ENCODE measurements at places on chromosomes 13 and 19.

DNA sequence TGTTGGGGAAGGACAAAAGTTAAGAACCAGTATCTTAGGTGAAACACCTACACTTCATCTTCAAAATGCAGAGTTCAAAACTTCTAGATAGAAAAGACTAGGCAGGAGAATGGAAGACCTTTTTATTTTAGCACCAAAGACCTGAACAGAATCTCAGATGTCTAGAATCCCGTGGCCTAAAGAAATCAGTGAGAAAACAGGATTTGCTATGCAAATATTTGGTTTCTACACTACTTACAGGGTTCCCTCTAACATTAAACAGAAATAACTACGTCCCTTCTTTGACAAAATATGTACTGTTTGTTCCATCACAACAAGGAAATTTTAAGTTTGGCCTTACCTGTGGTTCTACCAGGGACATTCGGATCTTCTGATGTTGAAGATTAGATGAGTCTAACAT, 21.5 kb downstream of the DIS3 start:
- no peak for DNase-seq

DNA sequence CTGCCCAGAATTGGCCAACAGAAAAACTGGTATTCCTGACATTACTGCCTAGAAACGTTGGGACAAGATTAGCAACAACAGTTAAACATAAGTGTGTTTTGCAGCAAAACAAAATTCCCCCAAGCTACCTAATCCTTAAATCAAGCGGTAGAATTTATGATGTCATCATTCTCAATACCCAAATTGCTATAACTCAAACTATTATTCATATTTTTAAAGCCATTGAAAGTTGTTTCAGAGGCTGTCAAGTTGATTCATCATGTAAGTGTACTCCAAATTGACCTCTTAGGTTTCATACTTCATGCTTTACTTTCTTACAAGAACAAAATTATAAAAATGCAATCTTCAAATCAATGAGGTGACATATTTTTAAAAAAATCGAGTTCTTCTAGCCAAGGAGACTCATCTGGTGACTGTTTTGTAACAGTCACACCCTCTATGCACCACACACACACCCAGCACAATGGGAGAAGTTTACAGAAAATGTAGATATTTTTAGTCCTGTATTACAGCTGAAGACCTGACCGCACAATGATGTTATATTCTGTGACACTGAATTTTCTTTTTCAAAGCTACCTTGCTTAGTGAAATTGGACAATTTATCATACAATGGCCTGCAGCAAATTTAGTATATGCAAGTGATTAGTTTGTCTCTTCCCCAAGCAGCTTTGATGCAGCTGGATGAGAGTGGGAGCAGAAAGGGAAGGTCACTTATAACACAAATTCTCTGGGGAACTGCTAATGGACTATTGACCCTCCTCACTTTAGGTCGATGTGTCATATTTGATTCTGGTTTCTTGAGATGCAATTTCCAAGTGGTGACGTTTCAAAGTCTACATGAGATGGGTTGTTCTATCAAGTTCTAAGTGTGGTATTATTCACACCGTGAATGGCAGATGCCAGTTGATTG, 345.3 kb upstream of the OBI1 start:
- no peak for DNase-seq

- no peak for DNase-seq
These were observed 218.0 kb upstream of the SERP2 start for GRCh38 chr13:44155422-44156293.

DNA sequence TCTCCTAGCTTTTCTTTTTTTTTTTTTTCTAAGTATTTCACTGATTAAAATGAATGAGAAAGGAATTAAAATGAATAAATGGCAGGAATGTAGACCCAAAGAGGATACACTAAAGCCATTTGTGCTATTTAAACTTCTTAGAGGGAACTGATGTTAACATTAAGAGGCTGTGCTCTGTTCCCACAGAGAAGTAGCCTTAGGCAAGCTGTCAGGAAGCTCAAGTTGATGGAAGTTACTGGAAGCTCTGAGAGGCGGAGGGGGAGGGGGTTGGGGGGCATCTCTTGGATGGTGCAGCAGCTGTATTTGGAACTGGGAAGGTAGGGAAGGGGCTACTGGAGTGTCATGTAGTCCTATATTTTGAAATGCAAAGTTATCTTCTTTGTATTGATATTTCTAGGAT, 168.2 kb downstream of the DNAJC15 start:
- DNase-seq = no peak

GRCh38 chr13:112457081-112457480, 80.9 kb downstream of the SPACA7 start:
- DNase-seq = no peak

DNA sequence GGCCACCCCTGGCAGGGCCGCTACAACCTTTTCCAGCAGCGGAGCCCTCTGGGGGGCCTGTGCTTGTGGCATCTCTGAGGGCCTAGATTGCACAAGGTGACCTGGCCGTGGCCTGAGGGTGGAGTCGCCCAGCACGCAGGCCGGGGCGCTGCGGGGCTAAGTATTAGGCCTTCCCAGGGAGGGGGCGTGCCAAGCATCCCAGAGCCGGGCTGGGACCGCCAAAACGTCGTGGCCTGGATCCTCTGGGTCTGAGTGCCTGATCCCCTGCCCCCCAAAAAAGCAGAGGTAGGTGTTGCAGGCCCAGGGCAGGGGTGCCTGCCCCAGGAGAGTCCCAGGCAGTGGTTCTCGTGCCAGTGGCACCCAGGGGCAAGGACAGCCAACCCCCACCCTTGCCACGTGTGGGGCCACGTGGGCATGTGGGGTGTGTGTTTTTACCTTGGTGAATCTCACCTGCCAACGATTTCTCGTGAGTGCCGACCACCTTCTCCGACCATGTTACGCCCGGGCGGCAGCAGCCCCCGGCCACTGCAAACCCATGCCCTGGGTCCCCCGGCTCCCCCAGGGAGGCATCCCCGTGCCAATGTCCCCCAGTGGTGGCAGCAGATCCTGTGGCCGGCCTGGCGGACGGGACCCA, 12.6 kb upstream of the GNA15 start:
- no peak for DNase-seq

GRCh38 chr13:35947315-35947714, 183.9 kb downstream of the DCLK1 start:
- DNase-seq = no peak

GRCh38 chr13:60370343-60370742, 26.7 kb upstream of the TDRD3 start:
- DNase-seq = no peak

DNA sequence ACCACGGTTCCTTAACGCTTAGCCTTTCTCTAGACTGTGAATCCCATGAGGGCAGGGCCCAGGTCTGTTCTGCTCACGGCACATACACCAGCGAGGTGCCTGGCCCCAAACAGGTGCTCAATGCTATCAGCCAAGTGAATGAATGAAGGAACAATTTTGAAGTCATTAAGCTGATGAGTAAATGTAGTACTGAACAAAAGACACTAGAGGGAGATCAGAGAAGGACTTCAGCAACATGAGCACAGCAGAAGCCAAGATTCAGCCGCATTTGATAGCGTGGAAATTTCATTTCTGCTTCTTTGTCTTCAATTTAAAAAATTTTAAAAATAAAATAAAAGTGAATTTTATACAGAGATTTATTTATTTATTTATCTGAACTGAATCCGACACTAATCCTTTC, 20.1 kb upstream of the MYO16 start:
- DNase-seq = no peak

DNA sequence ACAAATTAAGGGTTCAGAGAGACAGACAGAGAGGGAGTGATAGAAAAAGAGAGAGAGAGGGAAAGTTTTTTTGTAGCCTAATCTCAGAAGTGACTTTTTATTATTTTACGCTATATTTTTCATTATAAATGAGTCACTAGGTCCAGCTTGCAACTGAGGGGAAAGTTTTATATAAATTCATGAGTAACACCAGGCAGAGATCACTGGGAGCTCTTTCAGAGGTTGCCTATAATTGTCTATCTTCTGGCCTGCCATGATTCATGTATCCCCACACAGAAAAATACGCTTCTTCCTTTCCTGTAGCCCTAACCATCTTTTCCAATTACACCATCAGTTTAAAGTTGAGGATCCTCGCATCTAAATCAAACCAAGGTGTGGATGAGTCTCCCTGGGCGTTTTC, 467.9 kb downstream of the SLITRK1 start:
- DNase-seq = no peak

GRCh38 chr13:98217597-98217996, 40.5 kb upstream of the RNF113B start:
- no peak for DNase-seq

- DNase-seq = no peak
These were observed 1793.2 kb upstream of the PCDH20 start for GRCh38 chr13:63208826-63209225.

DNA sequence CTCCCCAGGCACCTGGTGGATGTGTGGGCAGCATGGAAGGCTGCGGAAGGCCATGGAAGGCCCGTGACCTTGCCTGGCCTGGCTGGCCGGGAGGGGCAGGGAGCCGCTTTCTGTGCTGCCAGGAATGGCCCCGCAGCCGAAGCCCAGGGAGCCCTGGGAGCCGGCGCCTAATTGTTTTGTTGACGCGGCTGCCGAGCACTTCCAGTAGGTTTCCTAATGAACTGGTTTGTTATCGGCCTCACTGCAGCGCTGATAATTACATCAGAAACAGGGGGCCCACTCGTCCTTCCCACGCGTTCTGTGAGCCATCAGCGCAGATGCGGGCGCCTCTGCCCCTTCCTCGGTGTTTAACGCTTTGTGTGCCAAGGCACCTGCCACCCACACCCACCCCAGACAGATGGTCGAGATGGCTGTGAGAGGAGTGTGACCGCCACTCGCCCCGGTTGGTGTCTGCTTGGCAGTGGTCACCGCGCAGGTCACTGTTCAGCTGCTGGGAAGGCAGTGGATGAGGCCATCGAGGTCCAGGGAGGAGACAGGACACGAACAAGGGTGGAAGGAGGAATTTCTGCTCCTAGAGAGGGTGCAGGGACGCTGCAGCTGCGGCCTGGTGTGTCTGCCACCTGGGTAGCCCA, 124.5 kb downstream of the KDM4B start:
- DNase-seq = no peak

- peak; percentile 23 for DNase-seq
These were observed 809 bp downstream of the MYO1F start for GRCh38 chr19:8576273-8576993.

DNA sequence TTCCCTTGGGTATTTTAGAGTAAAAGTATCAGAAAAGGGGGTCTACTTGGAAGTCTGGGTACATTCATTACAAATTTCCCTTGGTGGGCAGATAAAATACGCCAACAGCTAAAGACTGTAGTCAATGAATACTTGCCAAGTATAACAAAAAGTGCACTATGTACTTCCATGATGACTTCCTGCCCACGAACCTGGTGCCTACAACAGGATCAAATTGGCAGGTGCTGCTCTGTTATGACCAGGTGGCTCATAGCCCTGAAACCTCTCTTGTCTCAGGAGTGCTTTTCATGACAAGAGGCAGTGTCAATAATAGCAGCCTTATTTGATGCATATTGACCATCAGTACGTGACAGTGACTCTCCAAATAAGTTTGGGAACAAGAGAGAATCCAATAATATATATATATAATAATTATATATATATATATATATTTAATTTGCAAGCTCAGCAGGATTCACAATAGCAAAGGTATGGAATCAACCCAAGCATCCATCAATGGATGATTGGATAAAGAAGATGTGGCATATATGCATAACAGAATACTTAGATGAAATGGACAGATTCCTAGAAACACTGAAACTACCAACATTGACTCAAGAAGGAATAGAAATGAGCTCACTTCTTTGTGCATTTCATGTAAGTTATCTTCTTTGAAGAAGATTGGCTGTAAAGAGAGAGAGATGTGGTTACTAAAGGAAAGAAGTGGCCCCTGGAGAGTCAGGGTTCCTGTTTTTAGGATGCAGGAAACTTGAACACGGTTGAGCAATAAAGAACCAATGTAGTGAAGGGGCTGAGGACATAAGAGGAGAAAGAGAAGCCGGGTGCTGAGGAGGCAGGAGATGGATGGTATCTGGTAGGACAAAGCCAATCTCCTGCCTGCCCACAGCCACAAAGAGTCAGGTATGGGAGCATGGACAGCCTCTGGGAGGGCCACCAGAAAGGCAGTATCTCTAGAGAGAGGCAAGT, 52.0 kb upstream of the GTF2F2 start:
- DNase-seq = no peak

DNA sequence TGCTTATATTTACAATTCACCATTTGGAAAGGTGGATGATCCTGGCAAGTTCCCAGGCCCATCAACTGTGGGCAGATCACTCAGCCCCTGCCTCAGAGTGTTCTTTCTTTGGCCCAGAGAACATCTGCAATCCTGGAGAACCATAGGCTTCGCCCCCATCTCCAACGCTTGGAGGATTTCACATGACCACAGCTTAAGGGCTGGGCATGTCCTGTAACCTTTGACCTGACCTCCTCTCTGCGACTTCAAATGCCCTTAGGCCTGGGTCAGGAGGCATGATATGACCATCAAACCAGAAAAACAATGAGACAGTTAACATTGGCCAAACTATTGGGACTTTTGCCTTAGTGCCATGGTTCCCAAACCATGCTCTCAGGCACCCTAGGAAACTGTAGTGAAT, 7.2 kb upstream of the MBNL2 start:
- DNase-seq = no peak

- DNase-seq = no peak
These were observed 24.1 kb upstream of the SLITRK1 start for GRCh38 chr13:83906240-83906820.

- DNase-seq = no peak
These were observed 173.4 kb upstream of the SGCG start for GRCh38 chr13:23007426-23007825.

DNA sequence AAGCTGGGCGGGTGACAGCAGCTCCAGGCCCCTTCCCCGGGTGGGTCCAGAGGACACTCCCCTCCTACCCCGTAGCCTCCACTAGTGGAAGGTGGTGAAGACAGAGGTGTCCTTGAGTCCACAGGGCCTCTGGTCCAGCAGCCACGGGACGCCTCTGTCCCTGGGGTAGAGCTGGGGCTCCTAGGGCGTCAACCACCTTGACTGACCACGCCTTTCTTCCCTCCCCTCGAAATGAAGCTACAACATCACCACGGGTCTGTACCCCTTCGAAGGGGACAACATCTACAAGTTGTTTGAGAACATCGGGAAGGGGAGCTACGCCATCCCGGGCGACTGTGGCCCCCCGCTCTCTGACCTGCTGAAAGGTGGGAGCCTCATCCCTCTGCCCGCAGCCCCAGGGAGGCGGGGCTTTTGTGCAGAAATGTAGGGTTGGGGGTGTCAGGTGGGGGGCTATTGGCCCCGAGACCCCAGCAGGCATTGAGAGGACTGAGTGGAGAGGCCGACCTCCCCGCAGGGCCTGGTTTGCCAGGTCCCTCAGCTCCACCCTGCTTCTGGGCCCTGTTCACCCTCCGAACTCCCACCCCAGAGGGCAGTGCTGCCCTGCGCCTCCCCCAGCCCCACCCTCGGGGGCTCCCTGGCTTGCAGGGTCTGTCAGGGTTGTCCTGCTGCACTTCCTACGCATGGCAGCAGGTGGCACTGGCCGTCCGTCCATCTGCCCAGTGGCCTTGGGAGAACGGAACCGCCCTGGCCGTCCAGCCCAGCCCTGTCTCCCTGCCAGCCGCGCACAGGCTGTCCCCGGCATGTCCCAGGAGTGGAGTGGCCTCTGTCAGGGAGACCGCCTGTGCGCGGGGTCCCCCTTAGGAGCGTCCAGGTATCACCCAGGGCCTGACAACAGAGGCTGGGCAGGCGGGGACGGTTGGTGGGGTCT, 15.7 kb downstream of the STK11 start:
- DNase-seq = no peak

GRCh38 chr13:86324191-86324590, 525.0 kb upstream of the SLITRK6 start:
- no peak for DNase-seq

GRCh38 chr13:41547251-41548000, 90.1 kb downstream of the RGCC start:
- DNase-seq = no peak

GRCh38 chr13:45518525-45519245, 53.9 kb downstream of the COG3 start:
- no peak for DNase-seq

- DNase-seq = no peak
These were observed 257.5 kb downstream of the ITGBL1 start for GRCh38 chr13:101709952-101710351.
